ENCODE measurements at places on chromosomes 11 and 22. TPM values are rescaled to one million over a fixed set of nuclear protein-coding genes. Genes with fewer than 3 reads are reported as not detected.

Gene NLRP10
- not detected for total RNA-seq

Gene SLC25A45
- total RNA-seq: 4.4 TPM

Gene MPPED1
- total RNA-seq: 1.6 TPM

GRCh38 chr22:33023153-33023827 lies 34.9 kb downstream of the SYN3 start:
- no peak for DNase-seq

- DNase-seq: peak; percentile 35
Observed at GRCh38 chr22:22848364-22848866, 39.2 kb upstream of the IGLL5 start.

- no peak for DNase-seq
Observed at GRCh38 chr11:17543574-17544180, 539 bp downstream of the USH1C start.

- no peak for DNase-seq
Observed at GRCh38 chr11:58451585-58451984, 9.5 kb upstream of the OR5B12 start.

- peak; percentile 68 for DNase-seq
Observed at GRCh38 chr11:74024261-74025029, 15.6 kb upstream of the UCP3 start.

GRCh38 chr22:23047265-23047664 lies 23.1 kb upstream of the GNAZ start:
- no peak for DNase-seq

- no peak for DNase-seq
Observed at GRCh38 chr11:13214276-13214675, 63.3 kb upstream of the BMAL1 start.

Data from tibial nerve (tissue), 4 donors.